T-helper 22 cell (primary cell): ENCODE measurements at places on chromosomes 5 and 9.

DNA sequence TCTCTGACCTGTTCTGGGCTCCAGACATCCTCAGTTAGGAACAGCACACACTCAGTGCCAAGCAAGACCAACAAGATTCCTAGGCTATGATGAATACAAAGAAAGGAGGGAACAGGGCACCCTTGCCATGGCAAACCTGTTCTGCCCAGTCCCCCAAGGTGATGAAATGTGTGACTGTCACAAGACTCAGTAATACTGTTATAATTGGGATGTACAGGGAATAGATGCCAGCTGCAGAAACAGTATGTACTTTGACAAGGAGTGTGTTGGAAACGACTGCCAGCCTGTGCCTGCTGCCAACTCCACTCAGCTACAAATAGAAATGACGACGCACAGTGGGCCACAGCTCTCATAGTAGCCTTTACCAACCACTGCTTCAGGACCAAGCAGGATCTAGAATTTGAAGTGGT is 453.0 kb downstream of the EFNA5 start:
- no peak for DNase-seq

DNA sequence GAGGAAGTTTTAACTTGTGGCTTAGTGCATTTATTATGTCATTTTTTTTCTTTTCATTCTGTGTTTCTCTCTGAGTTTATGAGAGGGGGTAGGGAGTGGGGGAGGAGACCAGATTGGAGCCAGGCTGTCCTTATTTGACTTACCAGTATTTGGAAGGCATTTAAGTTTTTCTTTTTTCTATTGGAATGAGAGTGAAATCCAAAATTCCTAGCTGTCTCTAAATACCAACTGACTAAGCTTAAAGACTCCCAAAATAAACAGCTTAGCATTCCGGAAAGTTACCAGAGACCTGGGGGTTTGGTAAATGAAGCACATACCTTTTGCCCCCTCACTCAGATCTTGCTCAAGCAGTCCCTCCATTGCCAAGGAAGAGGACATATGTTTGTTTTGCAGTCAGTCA is 581.9 kb upstream of the BRINP1 start:
- no peak for DNase-seq

DNA sequence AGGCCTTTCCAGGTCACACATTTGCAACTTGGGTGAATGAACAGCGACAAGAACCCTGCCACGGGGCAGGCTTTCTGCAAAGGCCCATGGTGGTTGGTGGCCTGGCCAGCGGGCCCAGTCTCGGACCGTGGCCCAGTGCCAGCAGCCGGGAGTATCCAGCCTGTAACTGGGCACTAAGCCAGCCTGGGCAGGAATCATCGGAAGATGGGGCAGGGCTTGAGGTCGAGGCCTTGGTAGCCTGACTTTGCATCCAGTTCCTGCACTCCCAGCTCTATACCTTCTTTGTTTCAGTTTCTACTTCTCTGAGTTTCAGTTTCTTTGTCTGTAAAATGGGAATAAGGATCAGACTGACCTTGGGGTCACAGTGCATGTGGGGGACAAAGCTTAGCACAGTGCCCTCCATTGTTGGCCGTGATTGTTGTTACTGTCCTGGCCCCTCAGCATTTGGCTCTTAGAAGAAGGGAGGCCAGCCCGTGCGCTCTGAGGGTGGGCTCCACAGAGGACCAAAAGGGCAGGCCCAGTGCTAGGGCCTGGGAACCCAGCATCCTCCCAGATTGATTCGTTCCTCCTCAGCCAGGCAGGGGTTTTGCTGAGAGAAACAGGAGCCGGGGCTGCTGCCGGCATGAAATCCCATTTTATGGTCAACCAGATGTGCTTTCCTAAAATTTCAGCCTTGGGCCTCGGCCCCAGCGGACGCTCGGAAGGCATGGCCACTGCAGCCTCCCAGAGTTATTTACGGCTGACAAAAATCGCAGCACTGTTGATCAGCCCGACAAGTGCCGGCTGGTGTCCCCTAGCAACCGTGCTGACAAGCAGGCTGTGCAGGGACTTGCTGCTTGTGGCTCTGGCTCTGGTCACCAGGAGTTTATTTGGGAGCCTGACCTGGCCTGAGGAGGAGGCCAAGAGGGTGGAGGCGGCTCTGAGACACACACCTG is 43.6 kb downstream of the JADE2 start:
- no peak for DNase-seq

DNA sequence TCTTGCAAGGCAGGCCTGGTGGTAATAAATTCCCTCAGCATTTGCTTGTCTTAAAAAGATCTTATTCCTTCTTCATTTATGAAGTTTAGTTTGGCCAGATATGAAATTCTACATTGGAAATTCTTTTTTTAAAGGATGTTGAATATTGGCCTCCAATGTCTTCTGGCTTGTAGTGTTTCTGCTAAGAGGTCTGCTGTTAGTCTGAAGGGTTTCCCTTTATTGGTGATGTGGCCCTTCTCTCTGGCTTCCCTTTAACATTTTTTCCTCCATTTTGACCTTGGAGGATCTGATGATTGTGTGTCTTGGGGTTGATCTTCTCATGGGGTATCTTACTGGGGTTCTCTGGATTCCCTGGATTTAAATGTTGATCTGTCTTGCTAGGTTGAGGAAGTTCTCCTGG is 33.5 kb upstream of the PRR16 start:
- DNase-seq = no peak

DNA sequence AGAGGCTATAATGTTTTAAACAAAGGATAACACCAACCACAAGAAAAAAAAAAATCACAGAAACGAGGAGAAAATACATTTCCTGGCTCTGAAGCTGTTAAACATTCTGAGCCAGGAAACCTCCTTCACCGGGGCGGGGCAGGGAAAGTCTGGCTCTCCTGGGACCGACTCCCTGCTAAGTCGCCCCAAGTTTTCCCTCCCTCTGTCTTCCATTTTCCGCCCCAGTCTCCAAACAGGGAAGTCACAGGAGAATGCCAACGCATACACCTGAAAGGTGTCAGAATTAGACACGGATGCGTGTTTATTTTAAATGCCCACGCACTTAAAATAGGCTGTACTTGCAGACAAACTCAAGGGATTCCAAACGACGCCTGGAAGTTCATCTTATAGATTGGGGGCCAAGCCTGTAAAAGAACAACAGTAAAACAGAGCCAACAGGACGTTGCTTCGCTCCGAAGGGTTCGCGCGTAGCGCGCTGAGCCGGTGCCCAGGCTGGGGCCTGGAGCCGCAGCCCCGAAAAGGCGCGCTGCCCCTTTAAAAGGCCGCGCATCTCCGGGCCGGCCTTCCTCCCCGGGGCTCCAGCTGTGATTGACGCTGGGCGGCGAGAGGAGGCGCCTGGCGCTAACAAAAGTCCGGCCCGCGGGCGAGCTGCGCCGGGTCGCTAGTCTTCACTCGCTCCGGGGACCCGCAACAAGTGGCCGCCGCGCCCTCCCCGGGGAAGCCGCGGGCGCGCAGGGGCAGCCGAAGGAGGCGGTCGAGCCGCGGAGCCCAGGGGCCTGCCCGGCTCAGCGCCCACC is at the start of gene FBXL7:
Gene FBXL7, plus strand, starts transcription at position 653 of the 797 bp plus-strand sequence.
- no peak for DNase-seq

GRCh38 chr5:32144378-32145207 is 29.5 kb downstream of the GOLPH3 start:
- no peak for DNase-seq

- no peak for DNase-seq
These were observed 96.4 kb upstream of the COL5A1 start for GRCh38 chr9:134545215-134545542.

- DNase-seq = no peak
These were observed 17.6 kb upstream of the SETX start for GRCh38 chr9:132372177-132373095.

DNA sequence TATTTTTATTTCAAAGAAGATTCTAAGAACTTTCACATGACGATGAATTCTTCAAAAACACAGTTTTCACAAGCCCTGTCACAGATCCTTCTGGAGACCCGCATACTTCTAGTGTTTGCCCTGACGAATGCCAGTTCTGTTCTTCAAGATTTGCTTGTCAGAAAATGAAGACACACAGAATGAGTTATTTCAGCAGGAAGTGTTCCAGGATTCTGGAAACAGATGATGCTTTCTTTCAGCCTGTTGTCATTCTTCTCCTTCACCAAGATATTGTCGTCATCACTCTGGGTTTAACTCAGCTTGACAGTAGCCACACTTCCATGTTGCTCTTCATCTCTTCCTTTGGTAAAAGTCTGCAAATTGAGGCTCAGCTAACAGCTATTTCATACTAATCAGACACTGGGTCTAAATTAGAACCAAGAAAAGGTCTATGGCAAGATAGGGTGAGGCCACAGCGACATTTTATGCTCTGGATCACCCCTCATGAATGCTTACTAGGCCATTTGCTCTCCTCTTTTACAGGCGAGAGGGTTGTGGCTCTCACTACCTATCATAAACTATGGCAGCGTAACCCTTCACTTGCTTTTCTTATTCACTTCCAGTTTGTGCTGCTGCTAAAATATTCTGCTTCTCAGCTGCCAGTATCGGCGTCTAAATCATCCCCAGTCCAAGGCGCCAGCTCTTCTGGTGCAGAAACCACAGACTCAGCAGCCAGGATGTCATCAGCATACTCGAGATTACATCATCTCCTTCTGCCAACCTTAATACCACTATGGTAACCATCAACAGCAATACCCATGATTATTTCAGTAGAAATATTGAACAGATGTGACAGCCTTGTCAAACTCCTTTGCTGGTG is 159.6 kb upstream of the TBCA start:
- no peak for DNase-seq

DNA sequence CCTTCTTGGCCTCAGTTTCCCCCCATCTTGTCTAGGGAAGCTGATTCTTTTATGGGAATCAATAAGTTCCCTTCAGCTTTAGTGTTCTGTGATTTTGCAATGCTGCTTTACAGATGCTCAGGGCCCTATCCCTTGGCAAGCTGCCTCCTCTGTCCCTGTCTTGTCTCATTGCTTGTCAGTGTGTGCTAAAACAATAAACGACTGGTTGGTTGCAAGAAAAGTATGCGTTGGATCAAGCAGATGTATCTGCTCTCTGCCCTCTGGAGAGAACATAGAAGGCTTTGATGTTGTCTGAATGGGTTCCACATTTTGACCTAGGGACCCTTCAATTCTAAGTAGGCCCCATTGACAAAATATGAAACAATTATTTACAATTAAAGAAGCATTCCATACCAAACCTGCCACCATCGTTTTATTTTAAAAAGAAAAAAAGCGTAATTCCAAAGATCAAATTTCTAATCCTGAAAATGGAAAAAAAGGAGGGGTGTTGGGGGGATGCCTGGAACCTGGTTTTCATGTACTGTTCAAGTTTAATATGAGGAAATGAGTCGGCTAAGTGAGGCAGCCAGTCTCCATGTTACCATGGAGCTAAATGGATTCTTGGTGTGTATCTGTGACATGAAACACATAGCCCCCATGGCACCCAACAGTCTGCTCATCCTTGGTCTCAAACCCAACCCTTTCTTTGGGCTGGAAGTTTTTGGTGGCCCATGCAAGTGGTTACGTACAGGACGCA is 31.2 kb upstream of the TARS1 start:
- no peak for DNase-seq

DNA sequence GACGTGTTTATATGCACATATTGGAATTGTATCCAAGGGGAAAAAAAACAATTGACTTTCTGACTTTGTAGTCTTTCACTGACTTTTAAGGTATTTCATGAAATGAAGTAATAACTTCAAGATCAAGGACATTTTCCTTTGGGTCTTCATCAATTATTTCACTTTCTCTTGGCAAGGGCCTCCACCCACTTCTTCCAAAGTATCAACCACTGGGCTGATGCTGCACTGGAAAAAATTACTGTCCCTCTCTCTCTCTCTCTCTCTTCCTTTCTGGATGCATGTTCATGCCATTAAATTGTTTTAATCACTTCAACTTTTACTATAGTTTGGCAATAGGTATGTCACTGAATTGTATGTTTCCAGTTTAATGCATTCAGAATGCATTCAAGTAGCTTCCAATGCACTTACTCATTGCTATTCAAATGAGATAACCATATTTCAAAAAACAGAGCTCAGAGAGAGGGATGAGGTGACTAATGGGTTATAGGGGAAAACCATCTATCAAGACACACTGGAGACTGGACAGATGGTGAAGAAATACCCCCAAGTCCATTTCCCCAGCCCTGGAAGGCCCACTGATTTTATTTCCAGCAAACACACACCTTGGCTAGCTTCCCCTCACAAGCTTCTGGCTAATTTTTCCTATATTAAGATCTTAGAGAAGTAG is 585.3 kb downstream of the EBF1 start:
- no peak for DNase-seq

GRCh38 chr9:30677221-30677620 is 1707.2 kb upstream of the ACO1 start:
- no peak for DNase-seq

GRCh38 chr5:54778783-54779182 is 206.6 kb downstream of the ESM1 start:
- no peak for DNase-seq

DNA sequence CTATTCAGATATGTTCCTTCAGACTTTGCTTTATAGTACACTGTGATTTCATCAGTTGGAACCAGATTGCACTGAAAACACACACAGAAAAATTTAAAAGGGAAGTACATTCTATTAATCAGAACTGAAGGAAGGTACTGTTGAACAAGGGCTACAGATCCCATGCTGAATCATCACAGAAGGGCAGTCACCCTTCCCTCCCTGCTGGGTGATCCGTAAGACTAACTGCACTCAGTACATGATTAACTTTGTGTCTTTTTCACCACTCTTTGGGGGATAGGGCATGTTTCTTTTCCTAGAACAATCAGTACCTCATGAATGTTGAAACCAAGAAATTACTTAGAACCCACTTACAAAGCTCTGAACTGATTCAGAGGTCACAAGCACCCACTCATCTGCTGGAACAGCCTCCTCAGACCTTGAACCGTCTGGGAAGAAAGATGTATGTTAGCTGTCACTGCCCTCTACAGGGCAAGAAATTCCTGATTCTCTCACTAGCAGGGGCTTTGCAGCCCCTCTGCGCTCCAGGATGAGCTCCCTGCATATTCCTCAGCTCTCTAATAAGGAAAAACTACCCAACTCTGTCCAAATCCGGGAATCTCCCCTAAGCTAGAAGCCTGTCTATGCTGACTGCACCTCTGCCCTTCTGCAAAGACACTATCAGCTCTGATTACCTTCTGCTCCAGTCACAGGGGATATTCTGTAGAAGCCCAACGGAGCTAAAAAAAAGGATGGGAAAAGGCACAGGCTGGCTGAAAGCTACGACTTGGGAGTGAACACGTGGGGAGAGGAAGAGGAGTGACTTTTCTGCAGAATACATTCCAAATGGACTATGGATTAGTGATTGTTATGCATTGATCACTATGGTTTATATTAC is 51.0 kb downstream of the IARS1 start:
- no peak for DNase-seq

DNA sequence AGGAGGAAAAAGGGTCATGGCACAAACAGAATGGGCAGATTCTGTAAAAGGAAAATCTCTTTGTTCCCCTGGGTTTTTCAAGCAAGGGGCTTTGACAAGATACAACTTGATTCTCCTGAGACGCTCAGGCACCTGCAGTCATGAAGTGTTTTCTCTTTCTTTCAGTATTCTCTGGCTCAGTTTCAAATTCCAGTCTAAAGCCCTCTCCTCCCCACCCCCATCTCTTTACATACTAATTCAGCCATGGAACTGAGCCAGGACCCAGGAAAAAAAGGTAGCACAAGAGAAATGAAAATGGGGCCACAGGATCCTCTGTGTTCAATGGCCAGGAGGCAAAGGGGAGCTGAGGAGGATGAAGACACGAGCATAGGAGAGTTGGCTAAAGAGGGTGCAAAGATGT is 408.4 kb downstream of the SPOCK1 start:
- no peak for DNase-seq

- peak; percentile 10 for DNase-seq
These were observed 168.5 kb downstream of the AUH start for GRCh38 chr9:91193087-91193657.
